Karpas-422 (cell line): ENCODE measurements at places on chromosomes 5 and 9. TPM values are rescaled to one million over a fixed set of nuclear protein-coding genes. Genes with fewer than 3 reads are reported as not detected.

GRCh38 chr5:125837866-125838265 is 585.3 kb upstream of the GRAMD2B start:
- H3K36me3 ChIP-seq, result no peaks in the 10 kb centered on the region
- H3K27ac ChIP-seq, result no peak overlapping the region
- no peak overlapping the region for H3K4me3 ChIP-seq
- DNase-seq, result no peak
- H3K27me3 ChIP-seq, result no peaks in the 10 kb centered on the region
- no peaks in the 10 kb centered on the region for H3K4me1 ChIP-seq

DNA sequence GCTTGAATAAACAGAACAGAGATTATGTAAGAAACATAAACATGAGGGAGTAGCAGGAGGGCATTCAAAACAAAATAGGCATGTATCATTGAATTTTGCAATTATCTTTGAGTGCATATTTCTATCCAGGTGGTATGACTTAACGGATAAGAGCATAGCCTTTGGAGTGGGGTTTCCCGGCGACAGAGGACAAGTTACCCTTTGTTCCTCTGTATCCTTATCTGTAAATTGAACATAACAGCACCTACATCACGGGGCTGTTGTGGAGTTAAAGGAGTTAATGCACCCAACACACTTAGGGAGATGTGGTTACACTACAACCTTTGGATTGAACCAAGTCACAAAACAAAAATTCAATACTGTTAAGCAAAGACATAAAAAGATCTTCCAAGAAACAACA is 314.6 kb upstream of the KIF2A start:
- no peak for DNase-seq
- H3K36me3 ChIP-seq, result no peaks in the 10 kb centered on the region
- no peaks in the 10 kb centered on the region for H3K4me1 ChIP-seq
- H3K27me3 ChIP-seq, result 0 out of 2 replicates have a peak, but pooled peaks cover 5% of the 10 kb centered on the region

GRCh38 chr5:100584069-100584468 is 48.9 kb downstream of the FAM174A start:
- H3K27ac ChIP-seq, result no peak overlapping the region
- H3K4me3 ChIP-seq, result no peak overlapping the region
- no peaks in the 10 kb centered on the region for H3K36me3 ChIP-seq

GRCh38 chr9:113568571-113569321 is 105.2 kb downstream of the RGS3 start:
- no peak overlapping the region for H3K27ac ChIP-seq
- no peaks in the 10 kb centered on the region for H3K36me3 ChIP-seq
- peaks cover 15% of the 10 kb centered on the region for H3K4me1 ChIP-seq
- H3K4me3 ChIP-seq, result no peak overlapping the region

DNA sequence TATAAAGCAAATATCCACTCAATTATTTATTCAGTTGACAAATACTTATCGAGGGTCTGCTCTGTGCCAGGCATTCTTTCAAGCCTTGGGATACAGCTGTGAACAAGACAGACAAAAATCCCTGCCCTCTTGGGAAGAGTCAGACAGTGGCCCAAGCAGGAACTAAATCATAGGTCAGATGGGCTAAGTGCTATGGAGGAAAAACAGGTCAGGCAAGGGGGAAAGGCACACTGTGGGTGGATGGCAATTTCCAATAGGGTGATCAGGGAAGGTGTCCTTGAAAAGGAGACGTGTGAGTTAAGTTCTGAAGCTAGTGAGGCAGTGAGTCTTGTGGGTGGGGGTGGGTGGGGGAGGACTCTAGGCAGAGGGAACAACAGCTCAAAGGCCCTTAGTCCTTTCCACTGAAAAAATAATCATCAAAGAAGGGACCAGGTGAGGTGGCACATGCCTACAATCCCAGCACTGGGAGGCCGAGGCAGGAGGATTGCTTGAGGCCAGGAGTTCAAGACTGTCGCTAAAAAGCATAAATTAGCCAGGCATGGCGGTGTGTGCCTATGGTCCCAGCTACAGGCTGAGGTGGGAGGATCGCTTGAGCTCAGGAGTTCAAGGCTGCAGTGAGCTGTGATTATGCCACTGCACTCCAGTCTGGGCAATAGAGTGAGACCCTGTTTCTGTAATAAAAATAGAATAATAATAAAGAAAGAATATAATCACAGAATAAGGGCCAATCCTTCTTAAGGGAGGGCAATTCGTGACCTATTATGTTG is 95.2 kb upstream of the CPEB4 start:
- no peaks in the 10 kb centered on the region for H3K4me1 ChIP-seq
- H3K27me3 ChIP-seq, result no peaks in the 10 kb centered on the region
- DNase-seq, result no peak
- H3K27ac ChIP-seq, result no peak overlapping the region
- no peaks in the 10 kb centered on the region for H3K36me3 ChIP-seq

Gene ARL10
- total RNA-seq, result 4.8 and 5.8 TPM in 2 replicates

GRCh38 chr5:173535166-173535975 is 81.1 kb downstream of the BOD1 start:
- H3K4me1 ChIP-seq, result peaks cover 3% of the 10 kb centered on the region
- H3K4me3 ChIP-seq, result no peak overlapping the region
- H3K27ac ChIP-seq, result no peak overlapping the region

Gene PRSS3
- total RNA-seq, result 0.40 TPM in 1 of 2 replicates, not detected in the other

GRCh38 chr5:174617910-174618309 is 106.5 kb upstream of the MSX2 start:
- no peak overlapping the region for H3K27ac ChIP-seq
- no peak for DNase-seq
- H3K4me1 ChIP-seq, result no peaks in the 10 kb centered on the region
- H3K27me3 ChIP-seq, result no peaks in the 10 kb centered on the region

Gene TMEM174
- total RNA-seq, result not detected in 2 replicates

DNA sequence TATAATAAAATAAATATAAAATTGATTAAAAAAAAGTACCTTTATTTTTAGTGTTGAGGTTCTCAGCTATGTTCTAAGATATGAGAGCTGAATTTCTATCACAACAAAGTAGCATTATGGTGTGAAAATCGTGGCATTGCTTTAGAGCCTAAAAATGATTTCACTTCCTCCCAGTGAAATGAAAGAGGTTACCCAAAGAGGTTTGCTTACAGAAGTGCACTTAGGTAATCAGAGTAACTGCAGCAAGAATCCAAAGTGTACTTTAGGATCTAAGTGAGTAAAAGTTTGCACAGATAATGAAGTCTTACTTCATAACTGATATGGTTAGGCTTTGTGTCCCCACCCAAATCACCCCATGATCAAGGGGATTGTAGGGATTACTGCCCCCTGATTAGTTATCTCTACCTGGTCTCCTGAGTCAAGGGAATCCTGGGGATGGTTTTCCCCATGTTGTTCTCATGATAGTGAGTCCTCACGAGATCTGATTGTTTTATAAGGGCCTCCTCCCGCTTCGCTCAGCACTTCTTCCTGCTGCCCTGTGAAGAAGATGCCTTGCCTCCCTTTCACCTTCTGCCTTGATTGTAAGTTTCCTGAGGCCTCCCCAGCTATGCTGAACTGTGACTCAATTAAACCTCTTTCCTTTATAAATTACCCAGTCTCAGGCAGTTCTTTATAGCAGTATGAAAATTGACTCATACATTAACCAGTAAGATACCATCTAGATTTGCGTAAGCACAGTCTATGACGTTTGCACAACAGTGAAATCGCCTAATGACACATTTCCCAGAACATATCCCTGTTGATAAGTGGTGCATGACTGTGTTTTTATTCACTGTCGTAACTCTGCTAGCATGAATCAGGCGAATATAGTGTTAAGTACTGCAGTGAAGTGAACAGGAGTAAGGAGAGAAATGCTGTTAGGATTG is 40.3 kb upstream of the LRRC70 start:
- H3K4me1 ChIP-seq, result no peaks in the 10 kb centered on the region
- no peak overlapping the region for H3K27ac ChIP-seq
- H3K27me3 ChIP-seq, result no peaks in the 10 kb centered on the region
- peak; percentile 43 for DNase-seq

DNA sequence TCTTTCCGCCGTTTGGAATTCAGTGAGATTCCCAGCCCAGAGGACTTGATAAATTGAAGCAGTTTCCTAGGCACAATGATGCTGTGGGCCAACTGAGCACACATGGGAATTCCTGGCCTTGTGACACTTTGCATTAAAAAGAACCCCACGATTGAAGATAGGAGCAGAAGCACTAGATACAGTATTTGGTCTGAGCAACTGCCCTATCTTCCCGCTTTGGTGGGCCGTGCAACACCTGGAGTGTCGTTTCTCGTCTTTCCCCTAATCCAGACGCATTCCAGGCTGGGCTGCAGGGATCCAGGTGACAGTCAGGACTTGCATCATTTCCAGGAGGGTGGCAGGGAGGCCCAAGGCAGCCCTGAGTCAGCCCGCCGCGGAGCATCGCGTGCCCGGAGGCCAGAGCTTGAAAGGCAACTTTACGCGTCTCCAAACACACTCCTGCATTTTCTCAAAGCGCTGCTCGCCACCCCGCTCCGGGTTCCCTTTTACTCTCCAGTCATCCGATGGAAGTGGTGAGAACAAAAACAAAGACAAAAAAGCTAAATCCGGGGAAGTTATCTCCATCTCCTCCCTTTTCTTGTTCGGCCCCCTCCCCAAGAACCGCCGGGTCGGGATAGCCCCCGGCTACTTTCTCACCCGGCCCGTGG is 753 bp upstream of the STC2 start:
- H3K36me3 ChIP-seq, result no peaks in the 10 kb centered on the region
- H3K4me1 ChIP-seq, result no peaks in the 10 kb centered on the region
- DNase-seq, result no peak
- H3K4me3 ChIP-seq, result no peak overlapping the region
- H3K27me3 ChIP-seq, result no peaks in the 10 kb centered on the region

Gene PHYHD1
- total RNA-seq, result not detected in 2 replicates

Gene PRRT1B
- total RNA-seq, result not detected in 2 replicates

Gene OR1Q1
- total RNA-seq, result not detected in 2 replicates

Gene SIT1
- 97.6 and 117 TPM in 2 replicates for total RNA-seq

- H3K27ac ChIP-seq, result no peak overlapping the region
- H3K4me3 ChIP-seq, result no peak overlapping the region
- no peaks in the 10 kb centered on the region for H3K4me1 ChIP-seq
- no peak for DNase-seq
- no peaks in the 10 kb centered on the region for H3K27me3 ChIP-seq
- no peaks in the 10 kb centered on the region for H3K36me3 ChIP-seq
Measured at GRCh38 chr9:133918111-133918813, 73.9 kb downstream of the VAV2 start.

- H3K4me1 ChIP-seq, result no peaks in the 10 kb centered on the region
- H3K4me3 ChIP-seq, result no peak overlapping the region
- no peak for DNase-seq
- no peaks in the 10 kb centered on the region for H3K27me3 ChIP-seq
- H3K36me3 ChIP-seq, result no peaks in the 10 kb centered on the region
Measured at GRCh38 chr5:167716126-167716775, 575.2 kb upstream of the WWC1 start.

DNA sequence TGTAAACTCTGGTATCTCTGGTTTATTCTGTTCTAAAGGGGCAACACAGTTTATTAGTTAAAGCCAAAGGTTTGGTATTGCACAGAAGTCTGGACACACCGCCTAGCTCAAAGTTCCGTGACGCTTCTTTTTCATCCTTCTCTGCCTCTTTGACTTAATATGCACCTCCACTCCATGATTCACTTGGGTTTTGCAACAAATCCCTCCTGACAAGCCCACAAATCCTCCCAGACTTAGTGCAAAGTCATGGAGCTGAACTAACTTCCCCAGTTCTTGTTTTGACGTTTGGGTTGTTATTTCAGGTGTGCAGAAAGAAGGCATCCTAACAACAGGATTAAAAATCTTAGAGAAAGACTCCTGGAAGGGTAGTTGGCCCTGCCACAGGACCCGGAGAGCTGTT is 441.6 kb upstream of the DMAC1 start:
- no peaks in the 10 kb centered on the region for H3K36me3 ChIP-seq
- no peaks in the 10 kb centered on the region for H3K27me3 ChIP-seq
- no peaks in the 10 kb centered on the region for H3K4me1 ChIP-seq
- no peak for DNase-seq
- H3K27ac ChIP-seq, result no peak overlapping the region

DNA sequence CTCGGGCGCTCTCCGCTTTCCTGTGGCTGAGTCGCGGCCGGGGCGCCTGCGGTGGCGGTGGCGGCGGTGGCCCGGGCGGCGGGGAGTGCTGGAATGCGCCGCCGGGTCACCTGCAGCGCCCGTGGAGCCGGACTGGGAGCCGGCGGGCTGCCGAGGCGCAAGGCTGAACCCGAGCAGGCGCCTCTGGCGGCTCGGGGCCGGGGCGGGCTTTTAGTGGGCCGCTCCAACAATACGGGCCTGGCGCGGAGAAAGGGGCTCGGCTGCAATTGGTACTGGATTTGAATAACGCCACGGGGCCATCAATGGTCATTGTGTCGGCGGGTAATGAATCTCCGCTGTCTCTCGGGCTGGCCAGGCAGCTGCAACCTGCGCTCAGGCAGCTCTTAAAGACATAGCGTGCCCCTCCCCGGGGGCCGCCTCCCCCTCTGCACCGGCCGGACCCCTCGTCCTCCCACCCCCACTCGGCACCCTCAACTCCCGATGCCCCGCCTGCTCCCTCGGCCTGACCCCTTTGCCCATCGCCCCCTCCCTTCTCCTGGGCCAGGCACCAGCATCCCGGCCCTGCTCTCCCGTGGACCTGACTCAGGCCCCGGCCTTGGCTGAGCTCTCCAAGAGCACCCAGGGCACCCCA is 22.1 kb downstream of the URM1 start:
- H3K4me1 ChIP-seq, result no peaks in the 10 kb centered on the region
- DNase-seq, result no peak
- no peaks in the 10 kb centered on the region for H3K36me3 ChIP-seq
- no peak overlapping the region for H3K4me3 ChIP-seq

GRCh38 chr9:36100532-36100931 is 36.0 kb upstream of the GLIPR2 start:
- H3K4me3 ChIP-seq, result no peak overlapping the region
- H3K27ac ChIP-seq, result no peak overlapping the region
- H3K36me3 ChIP-seq, result no peaks in the 10 kb centered on the region
- no peak for DNase-seq
- H3K27me3 ChIP-seq, result no peaks in the 10 kb centered on the region

- H3K36me3 ChIP-seq, result no peaks in the 10 kb centered on the region
- no peaks in the 10 kb centered on the region for H3K4me1 ChIP-seq
- no peak overlapping the region for H3K4me3 ChIP-seq
- H3K27ac ChIP-seq, result no peak overlapping the region
- no peak for DNase-seq
- H3K27me3 ChIP-seq, result no peaks in the 10 kb centered on the region
Measured at GRCh38 chr9:104826079-104826775, 62.3 kb downstream of the NIPSNAP3B start.

DNA sequence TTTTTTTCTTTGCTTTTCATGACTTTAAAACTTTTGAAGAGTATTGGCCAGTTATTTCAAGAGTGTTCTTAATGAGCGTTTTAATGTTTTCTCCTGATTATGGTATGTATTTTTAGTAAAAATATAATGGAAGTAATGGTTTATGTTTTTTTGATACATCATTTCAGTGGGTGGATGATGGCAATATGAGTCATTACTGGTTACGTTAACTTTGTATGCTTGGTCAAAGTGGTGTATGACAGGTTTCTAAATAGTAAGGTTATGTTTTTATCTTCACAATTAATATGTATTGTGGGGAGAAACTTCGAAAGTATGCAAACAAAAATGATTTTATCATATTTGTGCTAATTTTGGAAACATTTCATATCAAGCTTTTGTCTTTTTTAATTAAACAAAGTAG is 176.7 kb upstream of the PRDM9 start:
- H3K36me3 ChIP-seq, result no peaks in the 10 kb centered on the region
- no peak overlapping the region for H3K4me3 ChIP-seq
- H3K4me1 ChIP-seq, result no peaks in the 10 kb centered on the region
- H3K27ac ChIP-seq, result no peak overlapping the region

Gene SEC24A
- 5.2 and 25.8 TPM in 2 replicates for total RNA-seq

Gene ASS1
- not detected in 2 replicates for total RNA-seq

Gene CD72
- total RNA-seq, result 5.6 and 7.8 TPM in 2 replicates

- peaks cover 2% of the 10 kb centered on the region; the same call in 1 of the 2 replicates for H3K27me3 ChIP-seq
- no peaks in the 10 kb centered on the region for H3K36me3 ChIP-seq
- H3K4me3 ChIP-seq, result no peak overlapping the region
- no peak overlapping the region for H3K27ac ChIP-seq
Measured at GRCh38 chr9:37693260-37693659, 42.5 kb downstream of the FRMPD1 start.
